A673 (cell line): ENCODE measurements at places on chromosomes 12 and 14.

- H3K4me3 ChIP-seq = no peak overlapping the region
- H3K27me3 ChIP-seq = no peaks in the 10 kb centered on the region
- H3K27ac ChIP-seq = no peak overlapping the region
- peaks cover 41% of the 10 kb centered on the region for H3K36me3 ChIP-seq
These were observed 85.3 kb downstream of the RFLNA start for GRCh38 chr12:124379938-124380754.

DNA sequence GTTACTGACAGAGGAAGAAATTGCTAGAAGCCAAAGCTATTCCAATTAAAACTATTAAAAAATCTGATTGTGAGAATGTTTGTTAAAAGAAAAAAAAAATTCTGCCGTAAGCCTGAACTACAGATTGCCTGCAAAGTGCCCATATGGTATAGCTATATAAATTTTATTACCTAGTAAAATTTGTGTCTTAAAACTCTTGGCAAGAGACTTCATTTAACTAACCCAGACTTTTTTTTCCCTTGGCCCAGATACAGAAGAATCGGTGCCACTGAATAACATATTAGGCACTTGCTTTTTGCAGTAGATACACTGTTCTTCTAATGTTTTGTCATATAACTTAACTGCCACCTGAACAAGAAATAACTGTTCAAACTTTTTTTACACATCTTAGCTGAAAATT is 125.5 kb downstream of the RPS29 start:
- no peaks in the 10 kb centered on the region for H3K4me1 ChIP-seq
- no peak overlapping the region for H3K4me3 ChIP-seq
- H3K27ac ChIP-seq = no peak overlapping the region
- no peak for DNase-seq
- no peaks in the 10 kb centered on the region for H3K36me3 ChIP-seq

DNA sequence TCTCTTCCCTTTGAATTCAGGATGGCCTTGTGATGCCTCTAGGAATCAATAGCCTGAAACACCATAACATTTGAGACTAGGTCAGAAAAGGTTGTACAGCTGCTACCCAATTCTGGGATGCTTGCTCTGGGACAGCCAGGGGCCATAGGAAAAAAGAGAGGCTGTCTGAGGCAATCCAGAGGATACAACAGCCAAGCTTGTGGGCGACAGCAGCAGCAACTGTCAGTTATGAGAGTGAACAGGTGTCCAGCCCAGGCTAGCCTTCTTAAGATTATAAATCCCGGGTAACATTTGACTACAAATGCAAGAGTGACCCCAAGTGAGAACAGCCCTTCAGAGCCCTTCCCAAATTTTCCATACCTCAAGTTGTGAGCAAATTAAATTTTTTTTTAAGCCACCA is 11.1 kb downstream of the DCN start:
- H3K36me3 ChIP-seq = no peaks in the 10 kb centered on the region
- no peak overlapping the region for H3K27ac ChIP-seq
- H3K27me3 ChIP-seq = no peaks in the 10 kb centered on the region
- no peaks in the 10 kb centered on the region for H3K4me1 ChIP-seq
- no peak for DNase-seq

GRCh38 chr12:104354167-104354867 is 50.8 kb downstream of the EID3 start:
- DNase-seq = no peak
- H3K27ac ChIP-seq = no peak overlapping the region
- H3K4me1 ChIP-seq = no peaks in the 10 kb centered on the region
- no peak overlapping the region for H3K4me3 ChIP-seq
- H3K27me3 ChIP-seq = no peaks in the 10 kb centered on the region
- peaks cover 29% of the 10 kb centered on the region for H3K36me3 ChIP-seq

DNA sequence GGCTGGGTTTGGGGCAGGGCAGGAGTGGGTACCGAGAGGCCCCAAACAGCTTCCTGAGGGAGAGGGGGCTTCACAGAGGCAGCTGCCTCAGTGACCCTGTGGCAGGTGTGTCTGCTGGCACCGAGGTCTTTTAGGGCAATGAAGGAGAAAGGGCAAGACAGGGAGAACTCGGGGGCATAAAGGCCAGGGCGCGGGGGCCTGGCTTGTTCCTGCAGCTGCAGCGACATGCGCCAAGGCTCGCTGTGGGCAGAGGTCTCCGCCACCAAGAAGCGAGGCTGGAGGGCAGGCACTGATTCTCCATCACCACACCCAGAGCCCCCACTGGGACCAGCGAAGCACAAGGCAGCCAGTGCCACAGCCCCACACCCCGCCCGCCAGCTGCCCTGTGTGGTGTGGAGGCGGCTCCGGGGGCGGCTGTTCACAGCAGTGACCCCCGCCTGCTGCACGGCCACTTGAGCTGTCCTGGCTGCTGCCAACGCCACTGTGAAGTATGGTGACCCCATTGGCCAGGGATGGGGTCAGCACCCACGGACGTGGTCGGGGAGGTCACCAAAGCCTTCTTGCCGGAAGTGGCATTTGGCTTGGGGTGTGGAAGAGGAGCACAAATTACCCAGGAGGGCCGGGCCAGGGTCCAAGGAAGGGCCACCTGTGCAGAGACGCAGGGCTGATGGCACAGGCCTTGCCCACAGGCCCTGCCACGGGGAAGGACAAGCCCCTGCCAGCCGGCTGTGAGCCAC is 16.4 kb downstream of the BAG5 start:
- no peak for DNase-seq
- no peak overlapping the region for H3K4me3 ChIP-seq
- peaks cover 31% of the 10 kb centered on the region for H3K4me1 ChIP-seq
- H3K36me3 ChIP-seq = no peaks in the 10 kb centered on the region
- H3K27me3 ChIP-seq = no peaks in the 10 kb centered on the region

GRCh38 chr12:56537546-56537945 is 15.9 kb downstream of the RBMS2 start:
- H3K4me1 ChIP-seq = no peaks in the 10 kb centered on the region
- DNase-seq = no peak
- no peak overlapping the region for H3K4me3 ChIP-seq
- no peak overlapping the region for H3K27ac ChIP-seq
- no peaks in the 10 kb centered on the region for H3K36me3 ChIP-seq
- no peaks in the 10 kb centered on the region for H3K27me3 ChIP-seq

DNA sequence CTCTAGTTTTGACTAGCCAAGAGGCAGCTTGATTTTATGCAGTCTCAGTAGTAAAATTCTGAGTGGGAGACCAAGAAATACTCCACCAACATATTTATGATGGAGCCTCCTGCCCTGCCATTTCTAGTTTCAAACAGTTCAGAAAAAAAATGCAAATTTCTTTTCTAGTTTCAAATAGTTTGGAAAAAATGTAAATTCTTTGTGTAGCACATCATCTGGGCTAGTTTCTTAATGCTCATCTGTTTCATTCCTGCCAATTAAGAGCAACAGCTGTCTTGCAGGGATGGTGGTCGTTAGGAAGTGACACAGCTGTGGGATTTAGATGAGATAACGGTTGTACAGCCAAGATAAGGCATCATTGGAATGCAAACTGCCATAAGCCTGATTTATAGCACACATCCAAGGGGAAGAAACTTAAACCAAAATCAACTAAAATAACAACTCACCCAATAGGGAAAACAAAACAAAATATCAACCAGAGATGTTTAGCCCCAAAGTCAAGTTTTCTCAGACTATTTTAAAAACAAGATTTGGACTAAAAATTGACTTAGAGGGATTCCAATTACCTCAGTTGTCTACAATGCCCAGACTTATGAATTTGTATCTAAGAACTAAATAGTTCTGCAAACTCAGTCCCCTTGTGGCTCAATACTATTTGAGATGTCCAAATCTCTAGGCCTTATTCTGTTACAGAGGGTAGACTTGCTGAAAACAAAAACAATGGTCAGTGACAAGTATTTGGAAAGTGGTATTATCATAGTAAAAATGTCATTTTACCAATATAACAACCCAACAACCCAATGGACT is 291.3 kb upstream of the ATP2B1 start:
- H3K4me1 ChIP-seq = peaks cover 13% of the 10 kb centered on the region
- no peak overlapping the region for H3K4me3 ChIP-seq
- H3K27ac ChIP-seq = no peak overlapping the region
- peak; percentile 76 for DNase-seq
- H3K36me3 ChIP-seq = no peaks in the 10 kb centered on the region
- H3K27me3 ChIP-seq = no peaks in the 10 kb centered on the region

- no peaks in the 10 kb centered on the region for H3K36me3 ChIP-seq
- H3K27ac ChIP-seq = no peak overlapping the region
- no peaks in the 10 kb centered on the region for H3K4me1 ChIP-seq
- H3K27me3 ChIP-seq = peaks cover 8% of the 10 kb centered on the region
These were observed 172.7 kb upstream of the OR4E1 start for GRCh38 chr14:21846227-21846885.

GRCh38 chr12:75724928-75725312 is 213.5 kb upstream of the KRR1 start:
- H3K27me3 ChIP-seq = no peaks in the 10 kb centered on the region
- peak; percentile 87 for DNase-seq
- no peak overlapping the region for H3K4me3 ChIP-seq
- H3K27ac ChIP-seq = peak overlapping the region; percentile 13
- peaks cover 61% of the 10 kb centered on the region for H3K4me1 ChIP-seq

- DNase-seq = no peak
- no peak overlapping the region for H3K4me3 ChIP-seq
- peaks cover 28% of the 10 kb centered on the region for H3K27me3 ChIP-seq
These were observed 11.2 kb upstream of the PLD4 start for GRCh38 chr14:104913435-104913834.
